ENCODE measurements at places on chromosomes 6 and 20. TPM values are rescaled to one million over a fixed set of nuclear protein-coding genes. Genes with fewer than 3 reads are reported as not detected.

- DNase-seq = no peak
These were observed 206.6 kb downstream of the DLL1 start for GRCh38 chr6:170084166-170084730.

- DNase-seq = no peak
These were observed 748 bp downstream of the UBE2J1 start for GRCh38 chr6:89351671-89352277.

DNA sequence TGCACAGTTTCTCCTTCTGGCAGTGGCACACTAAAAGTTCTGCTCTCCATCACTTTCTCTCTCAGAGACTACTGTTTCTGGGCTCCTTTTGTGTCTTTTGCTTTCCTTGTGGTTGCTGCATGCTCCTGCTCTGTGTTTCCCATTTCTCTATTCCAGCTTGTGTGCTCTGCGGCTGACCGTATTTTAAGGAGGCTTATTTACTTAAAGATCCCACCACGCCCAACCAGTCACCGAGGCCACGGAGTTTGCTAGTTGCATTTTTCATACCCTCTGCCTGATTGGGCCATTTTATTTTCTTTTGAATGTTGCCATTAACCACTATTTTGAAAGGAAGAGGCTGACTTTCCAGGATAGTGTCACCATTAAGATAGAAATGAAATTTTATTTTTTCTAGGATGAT lies 626.4 kb upstream of the MMS22L start:
- no peak for DNase-seq

DNA sequence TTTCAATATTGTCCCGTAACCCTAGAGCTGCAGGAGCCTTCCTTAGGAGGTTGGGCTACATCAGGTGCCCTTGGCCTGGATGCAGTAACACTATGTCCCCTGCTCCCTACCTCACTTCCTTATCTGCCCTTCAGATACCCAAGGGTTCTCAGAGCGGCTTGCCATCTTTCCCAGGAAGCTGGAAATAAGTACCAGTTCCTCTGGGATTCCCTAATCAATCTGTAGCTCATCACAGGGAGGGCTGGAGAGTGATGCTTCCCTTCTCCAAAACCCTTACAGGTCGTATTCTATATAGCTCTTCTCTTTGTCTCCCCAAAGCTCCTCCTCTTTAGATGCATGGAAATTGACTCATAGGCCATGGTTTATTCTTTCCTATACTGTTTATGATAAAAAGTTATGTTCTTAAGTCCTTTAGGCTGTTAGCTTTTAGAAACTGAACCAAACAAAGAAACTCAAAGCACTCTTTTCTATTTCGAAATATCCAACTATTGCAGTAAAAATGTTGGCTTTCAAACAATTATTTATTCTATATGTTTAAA lies 4.2 kb downstream of the MYCT1 start:
- no peak for DNase-seq

DNA sequence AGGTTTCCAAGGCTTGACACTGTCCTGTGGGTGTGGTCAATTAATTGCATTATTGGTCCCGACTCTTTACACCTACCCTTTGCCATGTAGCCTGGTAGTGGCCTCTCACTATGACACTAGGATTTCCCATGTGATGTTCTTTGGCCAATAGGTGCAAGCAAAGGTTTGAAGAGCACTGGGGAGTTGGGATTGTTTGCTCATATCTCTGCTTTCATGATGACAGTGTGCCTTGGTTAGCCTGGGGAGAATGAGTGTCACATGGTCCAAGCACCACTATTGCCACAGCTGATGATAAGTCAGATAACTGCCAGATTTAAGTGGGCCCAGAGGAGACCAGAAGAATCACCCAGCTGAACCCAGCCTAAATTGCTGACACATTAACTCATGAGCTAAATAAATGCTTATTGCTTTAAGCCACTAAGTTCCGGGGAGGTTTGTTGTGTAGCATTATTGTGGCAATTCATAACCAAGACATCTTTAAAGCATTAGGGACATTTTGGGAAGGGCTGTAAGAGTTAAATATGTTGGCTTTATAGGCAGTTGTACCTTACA lies 17.2 kb upstream of the SCP2D1 start:
- DNase-seq = no peak

GRCh38 chr6:11212664-11213063 lies 19.8 kb downstream of the NEDD9 start:
- no peak for DNase-seq

PI16 gene
- total RNA-seq = not detected

APOM gene
- total RNA-seq = 9.2 TPM

LY6G5B gene
- total RNA-seq = not detected

IRAK1BP1 gene
- 2.1 TPM for total RNA-seq

ZNF334 gene
- 0.24 TPM for total RNA-seq

SYCP2L gene
- total RNA-seq = 0.37 TPM
